ENCODE measurements at places on chromosomes 3 and 15. TPM values are rescaled to one million over a fixed set of nuclear protein-coding genes. Genes with fewer than 3 reads are reported as not detected.
A peak's percentile ranks its signal among the peaks of the same experiment; 100 is the strongest.

DNA sequence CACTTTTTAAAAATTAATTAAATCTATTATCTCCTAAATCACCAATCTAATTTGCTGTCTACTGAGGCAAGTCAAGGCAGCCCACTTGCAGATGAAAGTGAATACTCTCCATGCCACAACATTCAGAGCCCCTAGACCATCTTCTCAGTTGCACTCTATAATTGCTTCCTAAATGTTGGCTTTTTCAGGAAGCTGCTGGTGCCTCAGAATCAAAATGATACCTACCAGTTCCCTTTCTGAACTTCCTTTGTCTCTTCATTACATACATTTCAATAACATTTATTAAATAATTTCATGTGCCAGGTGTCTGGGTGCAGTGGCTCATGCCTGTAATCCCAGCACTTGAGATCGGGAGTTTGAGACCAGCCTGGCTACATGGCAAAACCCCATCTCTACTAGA lies 124.1 kb downstream of the SERPINI1 start:
- no peaks in the 10 kb centered on the region for H3K27me3 ChIP-seq
- no peaks in the 10 kb centered on the region for H3K36me3 ChIP-seq
- no peak for DNase-seq
- H3K4me1 ChIP-seq = no peaks in the 10 kb centered on the region

DNA sequence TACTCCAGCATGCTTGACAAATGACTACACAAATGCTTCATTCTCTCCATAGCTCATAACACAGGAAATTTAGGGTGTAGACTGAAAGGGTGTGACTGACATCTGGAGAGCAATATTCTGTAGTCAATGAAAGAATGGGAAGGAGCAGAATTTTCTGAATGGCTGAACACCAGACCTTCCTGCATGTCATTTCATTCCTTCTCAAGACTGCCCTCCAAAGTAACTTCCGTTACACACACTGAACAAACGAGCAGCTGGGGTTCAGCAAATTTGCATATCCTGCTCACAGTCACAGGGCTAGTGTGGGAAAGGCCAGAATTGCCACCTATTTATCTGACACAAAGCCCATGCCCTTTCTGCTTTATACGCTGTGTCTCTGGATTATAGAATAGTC lies 325.0 kb upstream of the CFAP20DC start:
- H3K4me3 ChIP-seq = no peak overlapping the region
- no peak for DNase-seq
- H3K27me3 ChIP-seq = no peaks in the 10 kb centered on the region
- H3K36me3 ChIP-seq = no peaks in the 10 kb centered on the region

Gene SH3GL3
- 16.3 TPM for total RNA-seq

DNA sequence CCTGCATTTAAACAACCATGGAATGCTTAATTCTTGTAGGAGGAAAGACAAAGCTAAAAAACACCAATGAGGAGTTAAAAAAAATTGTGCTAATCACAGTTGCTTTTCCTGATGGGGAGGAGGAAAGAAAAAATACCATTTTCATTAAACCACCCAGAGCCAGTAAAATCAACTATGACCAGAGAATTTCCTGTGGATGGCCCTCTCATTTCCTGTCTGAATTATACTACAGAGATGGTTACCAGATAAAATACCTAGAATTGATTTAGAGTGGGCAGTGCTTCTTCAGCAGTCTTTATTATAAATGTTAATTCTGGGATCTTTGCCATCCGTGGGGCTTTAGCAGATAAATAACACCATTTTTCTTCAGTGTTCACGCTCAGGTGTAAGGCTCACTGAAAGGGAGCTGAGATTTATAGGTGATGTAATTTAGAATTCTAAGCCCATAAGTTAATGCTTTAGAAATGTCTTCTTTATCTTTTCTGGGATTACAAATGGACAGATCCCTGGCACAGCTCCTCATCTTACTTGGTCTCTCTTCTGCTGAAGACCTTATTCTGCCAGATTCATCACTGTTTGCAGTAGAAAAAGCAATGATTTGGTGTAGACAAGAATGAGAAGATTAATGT lies 37.9 kb downstream of the RETNLB start:
- no peak overlapping the region for H3K4me3 ChIP-seq
- no peaks in the 10 kb centered on the region for H3K36me3 ChIP-seq
- no peak for DNase-seq
- H3K4me1 ChIP-seq = no peaks in the 10 kb centered on the region
- no peak overlapping the region for H3K27ac ChIP-seq

Gene MUSTN1
- total RNA-seq = 0.84 TPM

DNA sequence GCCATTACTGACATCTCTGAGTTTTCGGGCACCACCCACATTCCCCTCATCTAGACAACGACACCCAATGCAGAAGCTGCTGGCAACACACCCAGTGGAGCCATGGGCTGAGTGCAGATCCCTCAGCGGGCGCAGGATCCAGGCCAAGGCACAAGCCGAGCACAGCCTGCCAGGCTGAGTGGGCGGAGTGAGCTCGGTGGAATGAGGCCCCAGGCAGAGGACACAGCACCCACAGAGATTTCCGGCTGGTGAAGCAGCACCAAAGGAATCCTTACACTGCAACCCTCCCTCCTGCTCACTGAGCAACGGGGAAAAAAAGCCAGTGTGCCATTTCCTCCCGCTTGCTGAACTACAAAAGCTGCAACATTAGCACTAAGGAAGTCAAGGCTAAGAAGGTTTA lies 34.3 kb downstream of the ZMAT3 start:
- H3K36me3 ChIP-seq = no peaks in the 10 kb centered on the region
- H3K27me3 ChIP-seq = no peaks in the 10 kb centered on the region
- DNase-seq = no peak

Gene DUOXA2
- not detected for total RNA-seq

- no peaks in the 10 kb centered on the region for H3K36me3 ChIP-seq
- H3K27ac ChIP-seq = no peak overlapping the region
- H3K4me1 ChIP-seq = peaks cover 5% of the 10 kb centered on the region
- no peak overlapping the region for H3K4me3 ChIP-seq
- no peaks in the 10 kb centered on the region for H3K27me3 ChIP-seq
Observed at GRCh38 chr3:46440531-46441294, 24.0 kb downstream of the LTF start.

GRCh38 chr15:73035221-73035620 lies 17.0 kb upstream of the NEO1 start:
- no peaks in the 10 kb centered on the region for H3K27me3 ChIP-seq
- no peak overlapping the region for H3K4me3 ChIP-seq
- H3K36me3 ChIP-seq = no peaks in the 10 kb centered on the region
- H3K27ac ChIP-seq = no peak overlapping the region

Gene CORO2B
- 3.4 TPM for total RNA-seq

Gene PLA2G4D
- total RNA-seq = 0.33 TPM

DNA sequence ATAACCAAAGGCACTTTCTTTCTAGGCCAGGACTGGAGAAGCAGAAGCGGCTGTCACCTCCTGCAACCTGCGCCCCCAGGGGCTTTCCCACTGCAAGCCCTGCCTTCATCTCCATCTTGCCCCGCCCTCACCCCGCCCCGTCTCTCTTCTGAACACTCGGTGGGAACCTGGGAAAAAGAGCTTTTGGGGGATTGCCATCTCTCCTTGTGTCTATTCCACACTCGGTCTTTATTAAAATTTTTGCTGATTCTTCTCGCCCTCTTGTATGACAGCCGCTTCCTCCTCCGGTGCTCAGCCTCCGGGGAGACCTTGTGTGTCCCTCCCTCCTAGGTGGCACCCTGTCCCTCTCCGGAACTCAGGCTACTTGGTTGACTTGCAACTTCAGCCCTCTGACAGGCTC lies 41.9 kb upstream of the SPESP1 start:
- H3K4me1 ChIP-seq = no peaks in the 10 kb centered on the region
- no peak for DNase-seq

Gene THRB
- total RNA-seq = 3.9 TPM

DNA sequence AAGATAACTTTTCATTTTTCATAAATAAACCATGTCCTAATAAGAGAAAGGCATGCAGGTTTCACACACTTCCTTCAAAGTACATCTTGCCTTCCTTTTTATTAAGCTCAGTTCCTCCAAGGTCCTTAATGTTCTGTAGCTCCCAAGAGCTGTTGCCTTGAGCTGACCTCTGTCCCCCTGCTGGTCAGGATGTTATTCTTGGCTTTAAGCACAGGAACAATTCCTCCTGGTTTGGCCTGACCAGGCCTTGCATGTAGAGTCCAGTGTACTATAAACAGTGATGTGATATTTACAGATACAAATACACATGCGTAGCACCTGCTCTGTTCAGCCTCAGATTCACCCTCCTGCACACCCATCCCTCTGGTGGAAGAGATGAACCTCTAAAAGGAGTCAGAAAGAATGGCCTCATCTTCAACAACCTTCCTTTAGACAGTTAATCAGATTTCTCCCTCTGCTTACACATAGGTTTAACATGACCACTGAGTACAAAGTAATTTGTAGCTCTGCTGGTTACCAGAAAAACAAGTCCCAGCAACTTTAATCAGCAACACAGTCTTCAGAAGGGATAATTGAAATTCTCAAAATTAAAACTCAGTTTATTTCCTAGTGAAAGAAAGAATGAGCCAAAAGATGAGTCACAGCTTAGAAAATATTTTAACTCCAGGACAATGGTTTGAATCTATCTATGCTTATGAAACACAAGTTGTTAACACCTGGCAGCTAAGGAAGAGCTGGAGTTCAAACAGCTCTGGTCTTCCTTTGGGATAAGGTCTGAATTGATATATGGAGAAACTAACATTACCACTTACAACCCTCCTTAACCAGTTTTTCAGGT lies 46.5 kb downstream of the PTPN9 start:
- H3K27ac ChIP-seq = no peak overlapping the region
- H3K36me3 ChIP-seq = no peaks in the 10 kb centered on the region
- DNase-seq = no peak
- H3K4me1 ChIP-seq = peaks cover 6% of the 10 kb centered on the region
- H3K4me3 ChIP-seq = no peak overlapping the region

DNA sequence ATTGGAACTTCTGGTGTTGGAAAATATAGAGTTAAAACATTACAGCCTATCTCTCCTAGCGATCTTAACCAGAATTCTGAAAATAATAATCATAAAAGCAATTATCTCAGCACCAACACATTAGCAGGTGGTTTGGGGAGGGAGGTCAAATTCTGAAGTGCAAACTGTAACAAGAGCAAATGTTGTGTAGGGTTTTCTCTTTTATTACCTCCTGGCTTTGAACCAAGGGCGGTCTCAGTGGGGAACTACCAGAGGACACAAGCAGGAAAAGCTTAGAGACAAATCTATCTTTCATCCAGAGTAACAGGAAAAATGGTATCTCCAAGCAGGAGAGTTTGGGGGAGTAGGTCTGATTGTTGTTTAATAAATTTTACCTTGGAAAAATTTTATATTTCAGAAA lies 5.5 kb upstream of the ARRDC4 start:
- no peaks in the 10 kb centered on the region for H3K27me3 ChIP-seq
- H3K27ac ChIP-seq = no peak overlapping the region
- H3K36me3 ChIP-seq = no peaks in the 10 kb centered on the region
- H3K4me1 ChIP-seq = no peaks in the 10 kb centered on the region
- H3K4me3 ChIP-seq = no peak overlapping the region

DNA sequence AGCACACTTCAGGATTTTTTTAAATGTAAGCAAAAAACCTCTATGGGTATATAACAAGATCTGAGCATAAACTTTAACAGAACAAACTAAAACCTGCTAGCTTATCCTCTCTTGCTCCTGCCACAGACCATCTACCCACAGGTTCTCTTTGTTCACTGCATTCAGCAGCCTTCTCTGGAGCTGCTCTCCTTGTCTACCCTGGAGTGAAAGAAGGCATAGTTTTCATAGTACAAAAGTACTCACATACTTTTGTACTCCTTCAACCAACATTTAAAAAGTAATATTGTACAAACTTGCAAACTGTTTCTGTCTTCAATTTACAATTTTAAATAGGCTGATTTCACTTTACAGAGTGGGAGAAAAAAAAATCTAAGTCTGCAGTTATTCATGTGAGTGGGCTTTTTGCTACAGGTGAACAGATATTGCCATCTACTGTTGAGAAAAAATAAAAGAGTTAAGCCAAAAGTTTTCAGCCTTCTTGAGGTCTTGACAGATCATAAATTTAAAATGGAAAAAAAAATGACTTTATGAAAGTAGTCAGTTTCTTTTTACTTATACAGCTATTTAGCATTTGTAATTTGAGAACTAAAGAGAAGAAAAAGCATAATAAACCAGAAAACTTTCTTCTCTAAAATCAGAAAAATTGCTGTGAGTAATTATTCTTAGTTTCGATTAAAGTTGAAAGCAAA lies 20.4 kb downstream of the TERC start:
- no peak for DNase-seq
- peaks cover 1% of the 10 kb centered on the region for H3K27me3 ChIP-seq
- H3K36me3 ChIP-seq = no peaks in the 10 kb centered on the region
- H3K4me1 ChIP-seq = peaks cover 5% of the 10 kb centered on the region
- no peak overlapping the region for H3K4me3 ChIP-seq

DNA sequence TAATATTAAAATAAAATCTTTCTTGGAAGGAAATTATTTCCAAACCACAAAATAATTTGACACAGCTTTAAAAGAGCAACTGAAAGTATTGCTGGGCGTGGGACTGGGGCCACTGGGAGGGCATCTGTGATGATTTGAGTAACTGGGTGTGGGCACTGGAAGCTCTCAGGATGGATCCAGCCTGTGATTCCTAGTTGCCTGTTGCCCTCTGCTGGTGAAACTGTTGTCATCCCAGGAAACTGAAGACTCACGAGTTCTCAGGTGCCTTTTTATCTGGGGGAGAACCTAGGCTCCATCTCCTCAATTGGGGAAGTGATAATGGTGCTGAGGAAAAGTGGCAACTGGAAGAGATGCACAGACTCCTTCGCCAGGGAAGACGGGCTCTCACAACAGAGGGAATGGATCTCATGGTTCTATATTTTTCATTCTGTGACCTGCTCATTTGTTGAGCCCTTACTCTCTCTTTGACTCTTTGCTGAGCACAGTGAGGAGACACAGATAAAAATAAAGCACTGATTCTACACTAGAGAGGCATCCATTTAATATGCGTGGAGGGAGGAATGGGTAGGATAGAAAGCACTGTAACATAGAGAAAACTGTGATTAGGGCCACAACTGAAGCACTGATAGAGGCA lies 61.6 kb downstream of the TPRG1 start:
- H3K4me3 ChIP-seq = no peak overlapping the region
- H3K36me3 ChIP-seq = no peaks in the 10 kb centered on the region
- no peak overlapping the region for H3K27ac ChIP-seq
- peak; percentile 31 for DNase-seq
- H3K4me1 ChIP-seq = no peaks in the 10 kb centered on the region
